Naive thymus-derived CD4-positive, alpha-beta T cell (primary cell): ENCODE measurements at places on chromosomes 12 and 14. TPM values are rescaled to one million over a fixed set of nuclear protein-coding genes. Genes with fewer than 3 reads are reported as not detected.

DNA sequence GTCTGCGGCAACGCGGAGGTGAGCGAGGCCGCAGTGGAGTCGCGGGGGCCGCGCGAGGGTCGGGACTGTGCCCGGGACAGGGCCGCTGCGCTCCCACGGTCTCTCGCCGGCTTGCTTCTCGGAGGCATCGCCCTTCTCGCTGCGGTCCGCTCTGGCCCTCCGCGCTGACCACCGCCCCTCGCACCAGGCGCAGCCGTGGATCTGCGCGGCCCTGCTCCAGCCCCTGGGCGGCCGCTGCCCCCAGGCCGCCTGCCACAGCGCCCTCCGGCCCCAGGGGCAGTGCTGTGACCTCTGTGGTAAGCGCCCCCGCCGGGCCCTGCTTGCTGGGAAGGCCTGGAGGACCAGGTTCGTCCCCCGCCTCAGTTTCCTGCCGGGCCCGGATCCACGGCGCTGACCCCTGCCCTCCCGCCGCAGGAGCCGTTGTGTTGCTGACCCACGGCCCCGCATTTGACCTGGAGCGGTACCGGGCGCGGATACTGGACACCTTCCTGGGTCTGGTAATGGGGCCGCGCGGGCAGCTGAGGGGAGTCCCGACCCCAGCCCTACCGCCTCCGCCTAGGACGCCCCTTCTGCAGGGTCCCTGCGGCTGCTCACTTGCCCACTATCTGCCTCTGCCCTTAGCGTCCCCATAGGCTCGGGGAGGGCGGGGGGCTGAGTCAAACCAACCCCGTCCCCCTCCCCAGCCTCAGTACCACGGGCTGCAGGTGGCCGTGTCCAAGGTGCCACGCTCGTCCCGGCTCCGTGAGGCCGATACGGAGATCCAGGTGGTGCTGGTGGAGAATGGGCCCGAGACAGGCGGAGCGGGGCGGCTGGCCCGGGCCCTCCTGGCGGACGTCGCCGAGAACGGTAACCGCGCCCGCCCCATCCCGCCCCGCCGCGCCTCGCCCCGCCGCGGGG is 7.0 kb downstream of the AMN start:
- DNase-seq: no peak

- no peak for DNase-seq
These were observed 12.3 kb downstream of the KCTD10 start for GRCh38 chr12:109464642-109465351.

DNA sequence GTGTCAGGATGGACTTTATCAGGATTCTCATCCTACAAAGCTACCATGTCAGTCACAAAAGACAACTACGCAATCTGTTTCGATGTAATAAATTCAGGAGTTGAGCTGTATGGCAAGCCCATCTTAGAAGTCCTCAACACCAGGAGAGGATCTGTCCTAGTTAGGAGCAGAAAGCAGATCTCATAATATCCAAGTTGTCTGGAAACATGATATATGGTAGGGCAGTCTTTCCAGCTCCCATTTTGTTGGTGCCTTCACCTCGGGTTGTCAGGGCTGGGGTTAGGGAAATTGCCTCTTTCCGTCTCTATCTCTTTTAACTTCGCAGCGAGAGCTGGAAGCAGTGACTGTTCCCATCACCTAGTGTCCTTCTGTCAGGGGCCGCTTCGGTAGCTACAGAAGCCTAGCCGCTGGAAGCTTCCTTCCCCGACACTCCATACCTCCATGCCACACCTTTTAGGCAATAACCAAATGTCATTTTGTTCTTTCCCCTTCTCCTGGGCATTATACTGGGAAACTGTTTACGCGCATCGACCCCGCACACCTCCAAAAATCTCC is 1.4 kb downstream of the NIN start:
- DNase-seq: no peak

GRCh38 chr14:77574446-77575115 is 41.9 kb downstream of the SPTLC2 start:
- no peak for DNase-seq

DNA sequence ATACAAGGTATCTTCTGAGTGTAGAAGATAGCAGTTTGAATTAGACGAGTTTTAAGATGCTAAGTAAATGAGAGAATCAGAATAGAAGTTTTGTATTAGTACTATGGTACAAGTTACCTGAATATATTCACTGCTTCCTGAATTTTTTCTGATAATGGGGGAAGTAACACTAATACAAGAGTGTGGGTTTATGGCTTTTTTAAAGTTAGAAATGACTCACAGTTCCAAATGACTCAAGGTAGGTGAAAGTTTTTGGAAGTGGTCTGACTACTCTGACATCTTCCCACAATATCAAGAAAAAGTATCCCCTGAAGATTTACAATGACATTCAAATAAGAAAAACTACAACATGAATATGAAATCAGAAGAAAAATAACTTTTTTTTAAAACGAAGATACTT is 123.7 kb upstream of the GARIN6 start:
- DNase-seq: no peak

- no peak for DNase-seq
These were observed 626.6 kb downstream of the DIO2 start for GRCh38 chr14:79584679-79585078.

MYL2 gene
- not detected for total RNA-seq

GRCh38 chr12:40063414-40063813 is 42.5 kb downstream of the SLC2A13 start:
- DNase-seq: no peak

- no peak for DNase-seq
These were observed 50.9 kb downstream of the IGF1 start for GRCh38 chr12:102429211-102430154.

DNA sequence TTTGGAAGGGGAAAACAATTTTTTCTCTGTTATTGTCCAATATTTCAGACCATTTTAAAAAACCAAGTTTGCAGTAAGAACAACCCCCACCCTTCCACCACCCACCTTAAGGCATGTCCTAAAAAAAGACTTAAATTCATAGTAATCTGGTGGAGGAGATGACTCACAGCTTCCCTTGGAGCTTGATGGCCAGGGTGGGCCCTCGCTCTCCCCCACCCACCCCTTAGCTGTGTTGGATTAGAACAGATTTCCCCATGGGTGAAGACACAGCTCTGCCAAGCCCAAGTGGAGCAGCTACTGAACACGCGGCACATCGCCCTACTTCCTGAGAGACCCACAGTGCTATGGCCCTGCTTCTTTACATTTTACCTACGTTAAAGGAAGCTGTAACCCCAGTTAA is 140.3 kb downstream of the GCH1 start:
- DNase-seq: no peak

DNA sequence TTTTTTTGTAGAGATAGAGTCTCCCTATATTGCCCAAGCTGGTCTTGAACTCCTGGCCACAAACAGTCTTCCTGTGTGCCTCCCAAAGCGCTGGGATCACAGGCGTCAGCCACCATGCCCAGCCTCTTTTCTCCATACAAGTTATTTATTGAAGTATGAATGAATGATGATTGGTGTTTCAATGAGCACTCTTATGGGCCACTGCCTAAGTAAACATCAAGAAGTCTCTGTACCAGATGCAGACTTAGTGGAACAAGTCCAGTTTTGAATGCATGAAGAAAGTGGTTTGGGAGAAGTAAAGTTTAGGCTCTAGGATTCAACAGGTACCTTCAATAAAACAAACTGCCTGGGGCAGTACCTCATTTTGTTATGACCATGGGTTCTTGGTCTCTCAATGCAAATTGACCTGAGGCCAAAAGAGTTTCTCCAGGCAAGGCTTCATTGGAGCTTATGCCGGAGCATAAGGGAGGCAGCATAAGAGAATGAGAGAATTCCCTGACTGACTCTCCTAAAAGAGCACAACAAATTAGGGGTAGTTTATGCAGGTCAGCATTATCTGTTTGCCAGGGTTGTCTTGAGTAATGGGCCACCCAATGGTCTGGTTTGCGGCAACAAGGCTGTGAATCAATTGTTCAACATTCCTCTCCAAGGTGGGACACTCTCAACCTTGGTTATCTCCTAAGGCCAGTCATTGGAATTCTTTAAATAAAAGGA is 1.1 kb upstream of the GMFB start:
- DNase-seq: no peak

DNA sequence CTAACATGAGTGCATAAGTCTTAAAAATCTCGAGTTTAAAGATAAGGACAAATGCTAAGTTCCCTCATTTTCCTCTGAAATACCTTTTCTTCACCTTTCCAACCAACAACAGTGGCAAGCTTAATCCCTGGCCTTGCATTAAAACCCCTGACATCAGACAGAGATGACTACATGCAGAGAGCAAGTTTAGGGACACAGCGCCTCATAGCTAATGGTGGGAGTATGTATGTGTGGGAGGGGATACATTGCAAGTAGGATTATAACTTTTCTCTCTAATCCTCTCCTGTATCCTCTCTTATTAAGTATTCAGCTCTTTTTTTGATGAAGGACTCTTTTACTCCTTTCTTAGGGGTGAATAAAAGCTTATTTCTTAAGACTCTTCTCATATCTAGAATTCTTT is 547.1 kb downstream of the CCER1 start:
- DNase-seq: no peak

DNA sequence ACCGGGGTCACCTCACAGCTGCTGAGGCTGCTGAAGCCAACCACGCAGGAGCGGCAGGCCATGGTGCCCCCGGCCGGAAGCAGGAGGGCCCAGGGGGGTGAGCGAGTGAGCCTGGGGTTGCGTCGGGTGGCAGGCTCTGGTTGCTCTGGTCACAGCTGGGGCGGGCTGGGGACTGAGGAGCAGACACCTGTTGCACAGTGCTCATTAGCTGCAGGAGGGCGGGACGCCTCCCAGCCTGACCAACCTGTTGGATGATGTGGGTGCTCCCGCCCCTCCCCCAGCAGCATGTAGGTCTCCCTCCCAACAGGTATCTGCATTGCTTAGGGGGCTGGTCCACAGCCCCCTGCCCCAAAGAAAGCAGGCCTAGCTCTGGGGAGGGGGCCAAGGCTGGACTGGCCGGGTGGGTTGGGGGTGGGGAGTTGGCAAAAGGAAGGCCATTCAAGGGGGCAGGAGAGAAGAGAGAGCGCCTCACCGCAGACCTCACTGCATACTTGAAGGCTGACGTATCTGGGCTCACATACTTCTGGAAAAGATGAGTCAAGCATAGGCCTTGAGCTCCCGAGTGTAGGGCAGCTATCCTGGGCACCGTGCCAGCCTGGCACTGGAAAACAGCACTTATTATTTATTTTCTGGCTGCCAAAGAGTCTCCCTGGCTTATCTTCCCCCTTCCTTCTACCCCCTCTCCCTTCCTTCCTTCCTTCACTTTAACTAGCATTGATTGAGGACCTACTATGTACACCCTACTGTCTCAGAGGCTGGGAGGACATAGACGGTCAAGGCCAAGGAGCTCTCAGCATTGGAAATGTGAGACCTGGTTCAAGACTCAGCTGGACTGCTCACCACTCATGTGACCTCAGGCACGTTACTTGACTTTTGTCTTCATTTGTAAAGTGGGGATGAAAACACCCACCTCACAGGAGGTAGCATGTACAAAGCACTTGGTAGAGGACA is at the start of gene KRT80:
Gene KRT80, minus strand, starts transcription at position 174 of the 951 bp plus-strand sequence. Its CDS starts 112 bp downstream, at position 62.
- DNase-seq: no peak

GRCh38 chr12:131217024-131217586 is 263.4 kb downstream of the ADGRD1 start:
- no peak for DNase-seq

GALC gene
- 25.6 TPM for total RNA-seq

GRCh38 chr12:64671681-64672080 is 61.4 kb downstream of the RASSF3 start:
- DNase-seq: no peak

DNA sequence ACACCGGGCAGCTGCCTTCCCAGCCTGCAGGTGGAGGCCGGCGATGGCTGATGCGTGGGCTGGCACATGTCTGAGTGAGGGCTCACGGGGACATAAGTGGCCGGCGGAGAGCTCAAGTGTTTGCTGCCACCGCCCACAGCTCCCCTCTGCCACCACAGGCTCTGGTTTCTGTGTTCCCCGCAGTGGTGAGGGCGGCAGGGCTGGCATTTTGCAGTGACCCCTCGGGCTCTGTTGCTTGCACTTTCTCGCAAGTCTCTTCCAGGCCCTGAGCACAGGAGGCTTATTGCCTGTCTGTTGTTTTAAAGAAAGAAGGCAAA is 271.0 kb upstream of the RTL1 start:
- no peak for DNase-seq

GRCh38 chr12:57623811-57624390 is 9.1 kb downstream of the B4GALNT1 start:
- DNase-seq: no peak

DNA sequence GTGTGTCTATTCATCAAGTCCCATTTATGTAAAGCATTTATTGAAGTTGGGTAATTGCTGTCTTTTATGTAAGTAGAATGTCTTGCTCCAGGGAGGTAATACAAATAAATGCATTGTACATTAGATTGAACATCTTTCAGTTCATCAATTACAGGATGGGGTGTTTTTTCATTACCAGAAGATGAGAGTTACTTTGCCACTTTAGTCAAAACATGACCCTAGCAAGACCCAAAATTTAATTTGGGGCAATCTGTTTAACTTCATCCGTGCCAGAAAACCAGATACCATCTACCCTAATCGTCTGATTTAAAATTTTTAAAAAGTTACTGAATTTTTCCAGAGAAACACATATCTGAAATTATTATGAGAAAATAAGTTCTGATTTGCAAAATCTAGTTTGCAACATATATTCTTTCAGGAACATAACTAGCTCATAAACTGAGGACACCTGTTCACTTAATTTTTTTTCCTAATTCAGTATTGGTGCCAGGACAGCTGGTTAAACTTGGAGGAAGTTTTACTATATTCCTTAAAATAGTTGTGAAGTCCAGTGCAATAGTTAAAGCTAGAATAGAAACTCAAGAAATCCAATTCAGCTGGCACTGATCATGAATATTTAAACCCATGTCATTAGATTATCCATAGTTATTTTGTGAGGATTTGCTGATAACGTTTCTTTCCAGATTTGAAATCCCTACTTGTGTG is 114.5 kb downstream of the SRGAP1 start:
- DNase-seq: no peak

- DNase-seq: peak; percentile 24
These were observed 73.9 kb downstream of the HSD17B6 start for GRCh38 chr12:56836800-56837663.

INHBE gene
- not detected for total RNA-seq

ACVRL1 gene
- total RNA-seq: not detected

GRCh38 chr12:20189767-20190166 is 178.6 kb upstream of the PDE3A start:
- no peak for DNase-seq

DHRS2 gene
- total RNA-seq: not detected

PRICKLE1 gene
- 1.2 TPM for total RNA-seq

- no peak for DNase-seq
These were observed 493.8 kb downstream of the NPAS3 start for GRCh38 chr14:33432407-33433023.

CMA1 gene
- not detected for total RNA-seq

- DNase-seq: no peak
These were observed 9.6 kb upstream of the PLEK2 start for GRCh38 chr14:67421356-67422224.

DNA sequence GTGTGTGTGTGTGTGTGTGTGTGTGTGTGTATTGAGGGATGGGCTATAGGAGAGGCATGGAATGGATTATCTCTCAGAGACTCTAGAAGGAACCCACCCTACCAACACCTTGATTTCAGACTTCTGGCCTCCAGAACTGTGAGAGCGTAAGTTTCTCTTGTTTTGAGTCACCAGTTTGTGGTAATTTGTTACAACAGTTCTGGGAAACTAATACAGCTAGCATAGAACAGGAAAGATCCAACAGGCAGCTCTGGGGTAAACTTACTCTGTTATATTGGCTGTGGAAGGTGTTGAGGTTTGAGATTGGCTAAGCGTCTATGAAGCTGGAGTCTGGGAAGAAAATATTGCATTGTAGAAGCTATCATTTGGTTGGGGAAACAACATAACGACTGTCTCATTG is 334.3 kb downstream of the AACS start:
- no peak for DNase-seq

ACSS3 gene
- total RNA-seq: not detected

GRCh38 chr12:25401547-25402345 is 151.0 kb upstream of the KRAS start:
- no peak for DNase-seq
